ENCODE measurements at places on chromosomes 16 and 17. TPM values are rescaled to one million over a fixed set of nuclear protein-coding genes. Genes with fewer than 3 reads are reported as not detected.

DNA sequence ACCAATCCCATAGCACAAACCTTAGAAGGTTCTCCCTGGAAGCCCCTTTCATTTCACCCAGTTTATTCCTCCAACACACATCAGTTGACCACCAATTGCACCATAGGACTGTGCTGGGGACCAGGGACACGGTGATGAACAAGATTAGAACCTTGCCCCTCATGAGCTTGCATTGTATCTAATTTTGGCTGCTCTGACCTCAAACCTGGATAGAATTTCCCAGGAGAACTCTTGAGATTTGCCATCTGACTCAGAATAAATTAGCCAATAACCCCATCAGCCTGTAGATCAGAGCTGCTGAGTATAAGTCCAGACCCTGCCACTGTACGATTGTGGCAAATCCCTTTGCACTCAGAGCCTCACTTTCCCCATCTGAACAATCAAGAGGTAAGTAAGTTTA, 52.1 kb downstream of the CDH11 start:
- H3K27ac ChIP-seq, result no peak overlapping the region
- DNase-seq, result no peak
- no peaks in the 10 kb centered on the region for H3K27me3 ChIP-seq
- no peaks in the 10 kb centered on the region for H3K36me3 ChIP-seq
- no peaks in the 10 kb centered on the region for H3K4me1 ChIP-seq

GRCh38 chr17:52237151-52237550, 78.6 kb upstream of the CA10 start:
- H3K4me3 ChIP-seq, result no peak overlapping the region
- no peak overlapping the region for H3K27ac ChIP-seq
- no peaks in the 10 kb centered on the region for H3K36me3 ChIP-seq
- H3K27me3 ChIP-seq, result no peaks in the 10 kb centered on the region
- DNase-seq, result no peak
- no peaks in the 10 kb centered on the region for H3K4me1 ChIP-seq

Gene HAGH
- total RNA-seq, result 177 TPM

- H3K4me1 ChIP-seq, result no peaks in the 10 kb centered on the region
- no peaks in the 10 kb centered on the region for H3K27me3 ChIP-seq
- no peak overlapping the region for H3K27ac ChIP-seq
- no peak for DNase-seq
Measured at GRCh38 chr17:67011527-67012175, 32.7 kb upstream of the CACNG1 start.
